GM12864 (cell line): ENCODE measurements at places on chromosomes 7 and 10.

DNA sequence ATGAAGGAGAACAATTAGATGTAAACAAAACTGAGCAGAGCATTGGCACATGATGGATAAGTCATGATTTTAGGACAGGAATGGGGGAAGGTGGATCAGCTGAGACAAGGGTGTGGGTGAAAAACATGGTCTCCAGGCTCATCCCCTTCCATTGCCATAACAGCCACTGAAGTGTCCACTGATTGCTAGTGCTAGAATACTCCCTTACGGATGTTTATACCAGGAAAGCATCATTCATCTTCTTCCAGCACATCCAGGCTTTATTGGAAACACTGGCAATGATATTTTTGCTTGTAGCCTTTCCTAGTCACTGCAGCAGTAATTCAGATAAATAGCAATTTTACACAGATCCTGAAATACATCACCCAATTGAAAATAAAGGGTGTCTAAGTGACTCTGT, 259.5 kb downstream of the PLXDC2 start:
- DNase-seq, result no peak

GRCh38 chr10:112677689-112678088, 230.7 kb downstream of the VTI1A start:
- DNase-seq, result no peak

DNA sequence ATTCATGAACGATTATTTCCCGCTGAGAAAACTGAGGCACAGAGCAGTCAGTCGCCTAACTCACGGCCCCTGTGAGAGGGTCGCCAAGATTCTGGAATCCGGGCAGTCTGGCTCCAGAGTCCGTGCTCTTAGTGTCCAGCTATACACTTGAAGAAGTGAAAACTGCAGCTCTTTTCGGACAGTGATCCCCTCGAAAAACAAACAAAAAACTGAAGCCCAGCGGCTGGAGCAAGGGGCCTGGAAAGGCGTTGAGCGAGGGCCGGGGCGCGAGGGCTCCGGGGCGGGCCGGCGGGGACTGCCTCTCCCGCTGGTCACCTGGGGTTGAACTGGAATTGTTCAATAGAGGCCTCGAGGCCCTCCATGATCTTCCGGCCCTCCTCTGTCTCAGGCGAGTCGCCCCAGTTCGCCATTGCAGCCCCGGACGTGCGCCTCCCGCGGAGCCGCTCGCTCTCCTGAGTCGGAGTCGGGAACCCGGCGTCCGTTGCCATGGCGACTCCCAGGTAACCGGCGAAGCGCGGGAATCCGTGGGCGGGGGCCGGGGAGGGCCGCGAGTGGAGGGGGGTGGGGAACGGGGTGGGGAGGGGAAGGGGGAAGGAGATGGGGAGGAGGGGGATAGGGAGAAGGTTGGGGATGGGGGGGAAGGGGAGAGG, 881 bp downstream of the C10orf67 start:
- DNase-seq, result no peak

- no peak for DNase-seq
These were observed 233.7 kb downstream of the PTPRN2 start for GRCh38 chr7:158353606-158354570.

GRCh38 chr10:13528123-13528874, 515 bp downstream of the BEND7 start:
- DNase-seq, result no peak

DNA sequence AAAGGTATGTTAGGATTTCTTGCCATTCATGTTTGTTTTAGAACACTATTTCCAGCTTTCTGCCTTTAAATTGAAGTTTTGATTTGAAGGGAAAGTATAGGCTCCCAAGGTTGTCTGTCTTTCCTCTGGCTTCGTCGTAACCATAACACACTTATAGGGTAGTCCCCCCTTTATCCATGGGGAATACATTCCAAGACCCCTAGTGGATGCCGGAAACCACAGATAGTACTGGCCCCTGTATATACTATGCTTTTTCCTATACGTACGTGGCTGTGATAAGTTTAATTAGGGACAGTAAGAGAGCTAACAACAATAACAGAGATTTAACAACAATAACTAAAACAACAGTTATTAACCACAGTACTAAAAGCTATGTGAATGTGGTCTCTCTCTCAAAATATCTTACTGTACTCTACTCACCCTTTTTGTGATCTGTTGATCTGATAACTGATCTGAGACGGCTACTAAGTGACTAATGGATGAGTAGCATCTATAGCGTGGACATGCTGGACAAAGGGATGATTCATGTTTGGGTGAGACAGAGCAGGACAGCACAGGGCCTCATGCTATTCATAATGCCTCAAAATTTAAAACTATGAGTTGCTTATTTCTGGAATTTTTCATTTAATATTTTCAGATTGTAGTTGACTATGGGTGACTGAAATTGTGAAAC, 273.1 kb downstream of the AUTS2 start:
- no peak for DNase-seq

DNA sequence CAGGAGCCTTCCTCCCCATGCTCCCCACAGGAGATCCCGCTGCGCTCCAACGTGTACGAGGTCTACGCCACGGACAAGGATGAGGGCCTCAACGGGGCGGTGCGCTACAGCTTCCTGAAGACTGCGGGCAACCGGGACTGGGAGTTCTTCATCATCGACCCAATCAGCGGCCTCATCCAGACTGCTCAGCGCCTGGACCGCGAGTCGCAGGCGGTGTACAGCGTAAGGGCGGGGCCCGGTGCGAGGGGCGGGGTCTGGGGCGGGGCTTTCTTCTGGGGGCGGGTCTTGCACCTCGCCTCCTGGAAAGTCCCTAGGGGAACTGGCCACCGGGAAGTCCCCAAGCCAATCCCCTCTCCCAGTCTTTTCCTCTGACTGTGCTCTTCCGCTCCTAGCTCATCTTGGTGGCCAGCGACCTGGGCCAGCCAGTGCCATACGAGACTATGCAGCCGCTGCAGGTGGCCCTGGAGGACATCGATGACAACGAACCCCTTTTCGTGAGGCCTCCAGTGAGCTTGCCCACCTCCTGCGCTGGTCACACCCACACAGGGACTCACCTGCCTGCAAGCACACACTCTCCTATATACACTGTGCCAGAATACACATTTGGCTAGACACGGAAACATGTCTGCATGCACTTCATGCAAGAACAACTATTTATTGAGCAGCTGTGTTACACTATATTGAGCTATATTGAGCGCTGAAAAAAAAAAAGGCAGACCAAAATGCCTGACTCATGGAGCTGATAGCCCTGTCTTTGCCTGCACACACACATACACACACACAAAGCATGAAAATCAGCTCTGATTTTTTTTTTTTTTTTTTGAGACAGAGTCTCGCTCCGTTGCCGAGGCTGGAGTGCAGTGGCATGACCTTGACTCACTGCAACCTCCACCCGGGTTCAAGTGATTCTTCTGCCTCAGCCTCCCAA, 32.7 kb upstream of the VSIR start:
- DNase-seq, result no peak

- DNase-seq, result no peak
These were observed 886 bp upstream of the TET1 start for GRCh38 chr10:68559251-68559650.

GRCh38 chr10:33126742-33127141, 168.7 kb upstream of the ITGB1 start:
- DNase-seq, result no peak

- no peak for DNase-seq
These were observed 21.0 kb downstream of the OPTN start for GRCh38 chr10:13120786-13121499.

DNA sequence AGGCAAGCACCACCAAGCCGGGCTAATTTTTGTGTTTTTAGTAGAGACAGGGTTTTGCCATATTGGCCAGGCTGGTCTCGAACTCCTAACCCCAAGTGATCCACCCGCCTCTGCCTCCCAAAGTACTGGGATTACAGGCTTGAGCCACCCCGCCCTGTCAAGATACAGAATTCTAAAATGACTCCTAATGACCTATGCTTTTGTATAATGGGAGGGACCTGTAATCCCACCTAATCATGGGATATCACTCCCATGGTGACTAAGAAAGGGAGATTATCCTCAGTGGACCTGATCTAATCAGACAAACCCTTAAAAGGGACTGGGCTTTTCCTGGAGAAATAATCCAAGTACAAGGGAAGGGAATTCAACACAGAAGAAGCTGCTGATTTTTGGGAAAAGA, 28.8 kb downstream of the SAMD8 start:
- no peak for DNase-seq

GRCh38 chr7:25557379-25557917, 329.2 kb upstream of the NPVF start:
- no peak for DNase-seq

DNA sequence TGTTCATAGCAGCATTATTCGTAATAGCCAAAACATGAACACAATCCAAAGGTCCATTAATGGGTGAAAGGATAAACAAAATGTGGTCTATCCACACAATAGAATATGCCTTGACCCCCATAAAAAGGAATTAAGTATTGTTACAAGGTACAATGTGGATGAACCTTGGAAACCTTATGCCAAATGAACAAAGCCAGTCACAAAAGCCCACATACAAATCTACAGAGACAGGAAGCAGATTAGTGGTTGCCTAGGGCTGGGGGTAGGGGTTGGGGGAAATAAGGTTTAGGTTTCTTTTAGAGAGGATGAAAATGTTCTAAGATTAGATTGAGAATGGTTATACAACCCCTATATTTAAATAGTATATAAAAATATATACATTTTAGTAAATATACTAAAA, 34.8 kb downstream of the PIP4K2A start:
- no peak for DNase-seq

- no peak for DNase-seq
These were observed 70.3 kb downstream of the EXOC6 start for GRCh38 chr10:92918603-92919002.

DNA sequence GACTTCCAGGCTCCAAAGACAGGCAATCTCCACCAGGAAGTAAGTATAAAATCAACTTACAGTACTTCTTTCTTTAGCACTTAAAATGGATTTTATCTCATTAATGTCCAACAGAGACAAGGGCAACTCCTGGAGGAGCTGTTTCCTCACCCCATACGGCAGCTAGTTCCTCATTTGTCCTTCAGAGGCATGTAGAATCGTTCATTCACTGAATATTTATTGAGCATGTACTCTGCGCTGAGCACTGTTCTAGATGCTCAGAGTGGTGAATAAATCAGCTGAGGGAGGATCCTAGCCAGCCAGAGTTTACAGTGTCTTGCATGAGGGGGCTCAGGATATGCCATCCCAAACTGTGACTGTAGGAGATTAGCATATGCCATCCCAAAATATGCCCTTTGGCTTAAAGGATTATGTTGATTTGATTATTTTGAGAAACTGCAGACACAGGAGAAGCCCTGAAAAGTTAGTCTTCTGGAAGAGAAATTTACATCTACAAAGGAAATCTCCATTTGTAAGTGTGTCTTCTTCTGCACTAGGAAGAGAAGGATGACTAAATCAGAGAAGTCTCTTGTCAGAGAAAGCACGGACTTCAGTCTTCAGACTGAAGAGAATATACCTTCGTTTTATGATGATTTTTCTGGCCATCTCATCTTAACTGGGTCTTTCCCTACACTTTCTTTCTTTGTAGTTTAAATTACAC, 66.9 kb downstream of the BAMBI start:
- DNase-seq, result no peak

DNA sequence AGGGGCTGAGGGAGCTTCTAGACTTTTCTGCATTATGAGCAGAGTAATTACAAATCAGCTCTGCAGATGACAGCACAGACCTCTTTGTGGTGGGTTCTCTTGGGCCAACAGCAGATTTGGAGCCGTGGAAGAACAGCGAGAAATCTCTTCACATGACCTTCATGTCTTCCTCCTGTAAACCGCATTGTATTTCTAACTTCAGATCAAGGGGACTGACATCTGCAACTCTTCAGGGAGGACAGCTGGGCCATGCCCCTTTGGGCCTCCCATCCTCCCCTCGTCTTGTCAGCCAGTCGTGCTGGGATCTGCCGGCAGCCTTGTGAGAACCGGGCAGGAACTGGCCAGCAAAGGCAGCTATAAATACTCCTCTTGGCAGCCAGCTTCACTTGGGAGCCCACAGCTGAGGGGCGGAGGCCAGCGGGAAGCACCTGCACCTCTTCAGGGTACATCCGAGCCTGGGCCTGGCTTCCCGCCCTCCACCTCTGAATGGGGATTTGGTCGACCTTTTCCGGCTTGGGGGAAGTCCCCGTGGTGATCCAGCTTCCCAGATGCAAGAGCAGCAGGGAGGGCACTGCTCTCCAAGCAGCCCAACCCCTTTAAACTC, 54.7 kb downstream of the STEAP1B start:
- no peak for DNase-seq

DNA sequence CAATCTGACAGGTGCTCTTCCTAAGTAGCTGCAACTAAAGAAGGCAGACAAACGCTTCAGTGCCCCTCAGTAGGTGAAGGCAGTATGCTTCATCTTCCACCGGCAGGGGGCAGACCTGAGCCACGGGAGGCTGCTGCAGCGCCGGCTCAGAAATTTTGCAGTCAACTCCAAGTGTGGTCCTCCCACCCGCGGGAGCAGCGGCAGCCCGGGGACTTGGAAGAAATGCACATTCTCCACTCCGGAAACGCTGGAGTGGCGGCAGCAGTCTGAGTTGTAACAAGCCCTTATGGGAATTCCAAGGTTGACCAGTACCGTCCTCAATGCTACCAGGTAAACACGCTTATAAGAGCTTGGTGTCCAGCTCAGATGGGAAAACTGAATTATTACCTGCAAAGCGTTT, 3.4 kb downstream of the IGFBP3 start:
- DNase-seq, result no peak

DNA sequence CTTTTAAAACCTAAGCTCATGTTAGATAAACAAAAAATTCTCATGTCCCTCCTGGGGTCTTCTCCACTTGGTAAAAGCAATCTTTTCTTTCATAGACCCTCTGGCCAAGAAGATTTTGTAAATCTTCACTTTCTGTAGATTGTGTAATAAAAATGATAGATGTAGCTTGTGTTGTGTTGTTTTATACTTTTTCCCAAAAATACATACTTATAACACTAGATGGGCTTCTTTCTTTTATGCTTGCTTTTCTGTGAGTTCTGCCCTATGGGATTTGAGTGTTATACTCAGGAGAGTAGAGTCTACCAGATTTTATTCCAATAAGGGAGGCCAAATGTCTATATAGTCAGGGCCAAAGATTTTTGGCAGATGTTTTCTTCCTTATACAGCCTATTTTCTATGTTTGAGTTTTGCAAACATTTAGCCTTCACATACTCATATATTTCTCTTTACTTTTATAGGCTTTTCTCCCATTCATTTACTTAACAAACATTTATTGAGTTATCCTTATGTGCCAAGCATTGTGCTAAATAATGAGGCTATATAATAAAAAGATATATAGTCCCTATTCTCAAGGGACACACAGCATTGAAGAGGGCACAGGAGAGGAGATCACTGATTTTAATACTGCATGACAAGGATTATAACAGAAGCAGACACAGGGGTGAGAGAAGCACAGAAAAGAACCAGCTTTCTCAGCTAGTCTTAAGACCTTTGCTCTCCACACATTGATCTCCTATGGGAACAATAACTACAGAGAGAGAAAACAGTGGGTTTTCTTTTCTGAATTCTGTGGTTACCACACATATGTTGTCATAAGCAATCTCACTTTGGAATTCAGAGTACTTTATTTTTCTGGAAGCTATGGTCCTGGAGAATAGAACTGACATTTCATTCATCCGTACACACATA, 58.0 kb upstream of the PNLIP start:
- no peak for DNase-seq
